ENCODE measurements at places on chromosomes 3 and 15.

DNA sequence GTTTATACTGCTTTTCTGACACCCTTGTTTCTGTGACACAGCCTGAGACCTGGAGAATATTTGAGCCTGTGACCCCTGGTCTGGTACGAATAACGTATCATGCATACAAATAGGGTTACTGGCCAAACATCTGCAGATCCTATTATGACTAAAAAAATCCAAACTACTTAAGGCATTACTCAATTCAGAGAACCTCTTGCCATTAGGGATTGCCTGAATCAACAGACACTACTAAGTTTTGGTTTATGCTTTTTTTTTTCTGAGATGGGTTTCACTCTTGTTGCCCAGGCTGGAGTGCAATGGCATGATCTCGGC, 35.4 kb downstream of the OSBPL10 start:
- H3K4me1 ChIP-seq = no peaks in the 10 kb centered on the region
- H3K27ac ChIP-seq = no peak overlapping the region
- H3K36me3 ChIP-seq = no peaks in the 10 kb centered on the region
- H3K4me3 ChIP-seq = no peak overlapping the region

DNA sequence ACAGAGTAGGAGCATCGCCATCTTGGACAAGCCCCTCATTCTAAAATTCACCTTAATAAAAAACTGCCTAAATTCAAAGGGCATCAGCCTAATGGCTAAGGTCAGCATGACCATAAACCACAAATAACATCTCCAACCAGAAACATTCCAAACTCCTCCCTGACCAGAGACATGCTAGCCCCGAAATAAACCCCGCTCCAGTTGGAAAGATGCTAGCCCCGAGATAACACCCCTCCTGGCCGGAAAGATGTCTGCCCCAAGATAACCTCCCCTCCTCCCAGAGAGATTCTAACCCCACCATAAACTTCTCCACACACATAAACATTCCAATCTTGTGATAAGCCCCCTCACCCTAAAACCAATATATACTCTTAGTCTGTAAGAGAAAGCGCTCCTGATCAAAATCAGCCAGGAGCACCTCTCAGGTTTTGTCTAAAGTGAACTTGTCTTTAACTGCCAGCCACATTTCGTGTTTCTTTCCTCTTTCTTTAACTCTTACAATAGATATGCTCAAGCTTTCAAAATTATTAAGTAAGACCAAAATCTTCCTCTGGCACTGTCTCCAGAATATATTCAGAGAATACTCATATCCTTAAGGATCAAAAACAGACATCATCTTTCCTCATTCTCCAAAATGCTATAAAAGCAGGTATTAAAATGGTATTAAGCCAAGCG, 104.1 kb downstream of the GSK3B start:
- H3K36me3 ChIP-seq = peaks cover 9% of the 10 kb centered on the region
- DNase-seq = no peak
- no peak overlapping the region for H3K4me3 ChIP-seq
- no peaks in the 10 kb centered on the region for H3K27me3 ChIP-seq

GRCh38 chr3:114841515-114841914, 305.6 kb downstream of the ZBTB20 start:
- H3K4me1 ChIP-seq = peaks cover 8% of the 10 kb centered on the region
- H3K4me3 ChIP-seq = no peak overlapping the region
- DNase-seq = no peak
- H3K27me3 ChIP-seq = no peaks in the 10 kb centered on the region
- H3K36me3 ChIP-seq = peaks cover 7% of the 10 kb centered on the region

DNA sequence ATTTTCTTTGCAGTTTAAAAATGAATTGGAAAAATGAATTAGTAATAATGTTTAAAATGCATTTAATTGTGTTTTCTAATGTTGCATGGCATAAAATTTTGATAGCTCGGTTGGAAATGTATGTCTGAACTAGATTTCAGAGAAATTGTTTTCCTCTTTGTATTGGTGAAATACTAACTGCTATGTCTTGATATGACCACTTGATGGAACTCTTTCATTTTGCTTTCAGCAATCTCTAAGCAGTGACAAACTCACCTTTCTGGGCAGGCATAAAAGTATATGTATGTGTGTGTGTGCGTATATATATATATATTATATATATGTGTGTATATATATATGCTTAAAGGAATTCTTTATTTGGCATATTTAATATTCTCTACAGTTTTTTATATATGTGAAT, 239.3 kb upstream of the ZNF717 start:
- no peaks in the 10 kb centered on the region for H3K27me3 ChIP-seq
- no peaks in the 10 kb centered on the region for H3K4me1 ChIP-seq
- H3K27ac ChIP-seq = no peak overlapping the region

DNA sequence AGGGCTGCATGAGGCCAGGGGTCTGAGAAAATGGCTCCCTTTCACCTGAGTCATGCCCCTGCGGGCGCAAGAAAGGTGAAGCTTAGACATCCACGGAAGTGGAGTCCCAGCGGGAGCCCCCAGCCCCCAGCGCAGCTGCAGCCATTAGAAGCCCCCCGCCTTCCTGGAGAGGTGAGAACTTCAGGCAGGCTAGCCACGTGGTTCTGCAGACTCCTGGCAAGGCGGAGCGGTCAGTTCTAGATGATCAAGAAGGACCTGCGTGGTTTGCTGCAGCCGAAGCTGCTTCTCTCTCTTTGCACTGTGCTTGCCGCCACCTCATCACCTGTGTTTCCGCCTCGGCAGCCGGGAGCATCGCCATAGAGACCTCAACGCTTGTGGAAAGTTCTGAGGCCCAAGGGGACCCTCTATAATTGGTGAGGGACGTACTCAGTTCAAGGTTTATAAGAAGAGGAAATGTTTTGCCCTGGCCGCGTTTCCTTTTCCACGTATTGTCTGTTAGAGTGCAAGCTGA, 15.8 kb upstream of the KCNMB3 start:
- H3K27me3 ChIP-seq = peaks cover 49% of the 10 kb centered on the region
- no peak for DNase-seq
- H3K27ac ChIP-seq = no peak overlapping the region
- H3K4me1 ChIP-seq = peaks cover 6% of the 10 kb centered on the region
- H3K4me3 ChIP-seq = no peak overlapping the region
- H3K36me3 ChIP-seq = no peaks in the 10 kb centered on the region

DNA sequence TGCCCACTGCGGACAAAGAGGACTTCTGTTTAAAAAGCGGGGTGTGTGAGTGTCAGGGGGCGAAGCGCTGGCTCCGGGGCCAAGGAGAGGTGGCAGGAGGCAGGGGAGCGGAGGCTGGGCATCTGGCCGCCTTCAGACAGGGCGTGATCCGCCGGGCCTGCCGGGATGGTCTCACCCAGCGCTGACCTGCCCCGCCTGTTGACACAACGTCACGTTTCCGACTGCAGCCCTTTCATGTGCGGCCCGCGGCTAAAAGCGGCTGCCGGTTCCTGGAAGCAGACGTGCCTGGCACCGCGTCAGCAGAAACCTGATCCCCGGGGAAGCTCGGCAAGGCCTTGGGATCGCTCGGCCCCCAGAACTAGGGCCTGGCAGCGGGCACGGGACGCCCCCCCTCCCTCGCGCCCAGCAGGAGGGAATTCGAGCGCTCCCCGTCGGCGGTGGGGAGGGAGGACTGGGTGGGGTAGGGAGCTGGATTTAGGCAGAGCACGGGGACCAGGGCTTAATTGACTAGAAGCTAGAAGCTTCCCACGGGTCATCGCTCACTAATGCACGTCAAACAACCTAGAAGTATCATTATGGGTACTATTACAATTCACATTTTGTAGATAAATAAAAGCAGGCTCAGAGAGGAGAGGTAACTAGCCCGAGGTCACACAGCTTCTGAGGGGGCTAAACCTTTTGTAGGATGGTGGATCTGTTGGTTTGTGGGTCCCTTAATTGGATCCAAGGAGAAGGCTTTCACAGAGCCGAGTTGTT, 7.7 kb downstream of the BHLHE40 start:
- peak; percentile 71 for DNase-seq
- peaks cover 47% of the 10 kb centered on the region for H3K4me1 ChIP-seq
- no peaks in the 10 kb centered on the region for H3K27me3 ChIP-seq
- peak overlapping the region; percentile 96 for H3K27ac ChIP-seq
- peak overlapping the region; percentile 86 for H3K4me3 ChIP-seq

GRCh38 chr3:13420045-13420830, at the start of gene NUP210:
Gene NUP210, minus strand, starts transcription at chr3:13420322. Its CDS starts 96 bp downstream, at chr3:13420226.
- H3K27me3 ChIP-seq = no peaks in the 10 kb centered on the region
- H3K4me1 ChIP-seq = peaks cover 47% of the 10 kb centered on the region
- DNase-seq = peak; percentile 30

DNA sequence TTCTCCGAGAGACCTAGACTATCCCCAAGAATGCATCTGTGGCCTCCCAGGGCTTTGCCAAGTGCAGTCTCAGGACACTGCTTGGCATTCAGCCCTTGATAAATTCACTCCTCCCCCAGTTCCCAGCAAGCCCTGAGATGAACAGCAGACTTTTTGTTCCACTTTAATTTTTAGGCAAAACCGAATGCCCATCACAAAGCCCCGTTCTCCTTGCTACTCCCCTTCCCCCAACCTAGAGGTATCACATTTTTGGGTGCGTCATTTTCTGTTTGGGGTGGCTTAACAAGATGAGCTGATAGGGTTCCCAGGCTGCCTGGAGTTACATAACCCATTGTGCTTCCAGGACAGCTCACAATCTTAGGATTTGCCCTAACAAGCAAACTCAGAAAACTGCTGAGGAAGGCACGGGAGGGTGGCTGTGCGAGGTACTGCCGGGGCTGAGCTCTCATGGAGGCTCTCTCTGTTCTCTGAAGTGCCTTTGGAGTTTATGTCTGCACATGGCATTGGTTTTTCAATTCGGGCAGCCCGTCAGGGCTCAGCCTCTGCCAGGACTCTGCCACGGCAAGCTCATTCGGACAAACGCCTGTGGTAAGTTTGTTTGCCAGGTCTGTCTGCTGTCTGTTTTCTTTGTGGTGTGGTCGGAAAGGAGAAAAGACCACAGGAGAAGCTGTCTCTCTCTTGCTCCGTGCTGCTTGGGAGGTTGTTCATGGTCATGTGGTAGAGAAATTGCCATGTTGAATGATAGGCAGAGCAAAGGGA, at the start of gene TRAK1:
TSS of gene TRAK1 (plus strand) at position 385 of the 759 bp plus-strand sequence. CDS start at position 498, 113 bp downstream.
- H3K27ac ChIP-seq = peak within 1 kb of the TSS; percentile 78
- no peaks in the 10 kb centered on the region for H3K27me3 ChIP-seq
- DNase-seq = no peak
- peak within 1 kb of the TSS; percentile 21 for H3K4me3 ChIP-seq
- peaks cover 17% of the 10 kb centered on the region for H3K36me3 ChIP-seq
- peaks cover 38% of the 10 kb centered on the region for H3K4me1 ChIP-seq

- no peak for DNase-seq
- H3K27me3 ChIP-seq = peaks cover 77% of the 10 kb centered on the region
- peak overlapping the region; percentile 76 for H3K4me3 ChIP-seq
Measured at GRCh38 chr15:45377609-45378148, 665 bp downstream of the GATM start.

GRCh38 chr15:25088261-25088790, 133.5 kb downstream of the SNRPN start:
- DNase-seq = no peak
- H3K4me1 ChIP-seq = no peaks in the 10 kb centered on the region
- peaks cover 6% of the 10 kb centered on the region for H3K36me3 ChIP-seq
- no peak overlapping the region for H3K27ac ChIP-seq

DNA sequence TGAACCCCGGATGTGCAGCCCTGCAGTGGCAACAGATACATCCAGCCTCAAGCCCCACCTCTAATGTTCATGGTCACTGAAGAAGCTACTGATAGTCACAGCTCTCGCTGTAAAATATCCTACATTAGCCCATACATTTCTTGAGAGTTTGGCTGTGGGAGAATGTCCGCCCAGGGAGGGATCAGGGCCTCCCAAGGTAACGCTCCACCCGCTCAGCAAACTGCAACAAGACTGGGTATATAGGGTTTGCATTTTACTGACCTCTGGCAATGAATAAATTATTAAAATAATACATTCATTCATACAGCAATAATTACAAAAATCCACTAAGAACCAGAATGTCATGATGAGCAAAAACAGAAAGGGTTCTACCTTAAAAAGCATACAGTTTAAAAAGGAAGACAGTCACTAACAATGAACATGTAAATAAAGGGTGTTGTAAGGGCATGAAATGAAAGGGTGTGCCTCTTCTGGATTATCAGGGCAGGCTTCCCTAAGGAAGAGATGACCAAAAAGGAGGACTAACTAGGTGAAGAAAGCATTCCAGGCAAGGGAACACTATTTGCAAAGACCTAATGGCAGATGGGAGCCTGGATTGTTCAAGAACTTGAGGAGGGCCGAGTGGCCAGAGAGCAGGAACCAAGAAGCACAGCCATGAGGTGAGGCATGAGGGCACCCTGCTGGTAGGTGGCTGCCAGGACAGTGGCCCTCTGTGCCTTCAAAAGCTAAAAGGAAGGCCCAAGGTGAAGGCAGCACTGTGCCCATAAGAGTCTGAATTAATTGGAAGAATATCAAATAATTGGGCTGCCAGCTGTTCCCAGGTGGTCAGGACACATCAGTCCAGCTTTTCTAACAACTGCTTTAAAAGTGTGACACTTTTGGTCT, 28.1 kb upstream of the CTDSPL start:
- no peaks in the 10 kb centered on the region for H3K4me1 ChIP-seq
- no peak for DNase-seq
- no peak overlapping the region for H3K27ac ChIP-seq
- no peaks in the 10 kb centered on the region for H3K36me3 ChIP-seq
- peaks cover 31% of the 10 kb centered on the region for H3K27me3 ChIP-seq

DNA sequence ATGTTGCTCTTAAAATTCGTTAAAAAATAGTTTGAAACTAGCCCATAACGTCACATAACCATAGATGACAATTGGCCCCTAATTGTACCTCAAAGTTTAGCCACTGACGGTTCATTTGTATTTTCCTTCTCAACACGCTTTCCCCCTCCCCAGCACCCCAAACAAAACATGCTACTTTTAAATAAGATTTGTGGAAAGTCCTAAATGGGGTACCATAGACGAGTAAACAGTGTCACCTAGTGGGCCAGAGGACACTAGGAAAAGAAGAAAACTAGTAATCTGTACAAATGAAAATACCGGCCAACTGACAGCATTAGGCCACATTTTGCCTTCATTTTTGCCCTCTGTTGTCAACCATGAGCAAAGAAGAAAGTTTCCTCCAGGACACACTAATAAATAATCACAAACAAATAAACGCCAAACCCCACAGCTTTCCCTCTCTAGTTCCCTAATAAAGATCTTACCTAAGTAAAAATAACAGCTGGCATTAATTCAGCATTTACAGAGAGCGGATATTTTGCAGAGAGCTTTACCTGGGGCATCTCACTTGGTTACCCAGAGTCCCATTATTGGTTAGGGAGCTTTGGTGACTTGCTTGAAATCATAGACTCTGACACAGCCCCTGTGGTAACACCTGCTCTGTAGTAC, 175.1 kb upstream of the ATP11B start:
- peaks cover 14% of the 10 kb centered on the region for H3K27me3 ChIP-seq
- no peak overlapping the region for H3K27ac ChIP-seq
- no peaks in the 10 kb centered on the region for H3K36me3 ChIP-seq
- H3K4me1 ChIP-seq = no peaks in the 10 kb centered on the region
- H3K4me3 ChIP-seq = no peak overlapping the region

GRCh38 chr3:128585189-128585588, 65.4 kb downstream of the RPN1 start:
- no peak for DNase-seq
- H3K27me3 ChIP-seq = peaks cover 62% of the 10 kb centered on the region
- no peak overlapping the region for H3K4me3 ChIP-seq
- H3K36me3 ChIP-seq = peaks cover 10% of the 10 kb centered on the region

- H3K4me1 ChIP-seq = no peaks in the 10 kb centered on the region
- DNase-seq = no peak
- no peaks in the 10 kb centered on the region for H3K27me3 ChIP-seq
- no peak overlapping the region for H3K4me3 ChIP-seq
- no peaks in the 10 kb centered on the region for H3K36me3 ChIP-seq
Measured at GRCh38 chr3:35932995-35933394, 293.7 kb downstream of the ARPP21 start.
